Stomach (tissue), 19 donors: ENCODE measurements at places on chromosomes 5 and 9. TPM values are rescaled to one million over a fixed set of nuclear protein-coding genes. Genes with fewer than 3 reads are reported as not detected.

Gene ABCA1
- 44.5 TPM for total RNA-seq

- DNase-seq = no peak
- H3K4me1 ChIP-seq = no peaks in the 10 kb centered on the region
- H3K27ac ChIP-seq = no peak overlapping the region
- no peaks in the 10 kb centered on the region for H3K27me3 ChIP-seq
Measured at GRCh38 chr9:9893837-9894236, 719.0 kb downstream of the PTPRD start.

DNA sequence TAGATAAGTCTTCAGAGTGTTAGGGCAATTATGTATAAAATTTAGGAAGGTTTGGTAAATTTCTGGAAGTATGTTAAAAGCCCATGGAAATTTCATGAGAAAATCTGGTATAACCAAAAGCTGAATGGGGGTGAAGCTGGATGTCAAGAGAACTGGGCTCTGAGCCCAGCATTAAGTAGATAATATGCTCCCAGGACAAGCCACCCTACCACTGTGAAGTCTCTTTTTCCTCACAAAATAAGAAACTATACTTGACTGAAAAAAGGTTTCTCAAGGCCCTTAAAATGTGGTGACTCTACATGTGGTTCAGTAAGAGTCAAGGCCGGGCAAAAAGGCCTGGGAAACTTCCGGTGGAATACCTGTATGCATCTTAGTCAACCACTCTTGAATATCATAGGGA lies 310.3 kb downstream of the EBF1 start:
- no peaks in the 10 kb centered on the region for H3K4me1 ChIP-seq
- no peaks in the 10 kb centered on the region for H3K27me3 ChIP-seq
- H3K27ac ChIP-seq = no peak overlapping the region
- no peak for DNase-seq
- no peak overlapping the region for H3K4me3 ChIP-seq

- H3K4me3 ChIP-seq = no peak overlapping the region
- no peak for DNase-seq
- H3K36me3 ChIP-seq = no peaks in the 10 kb centered on the region
- no peak overlapping the region for H3K27ac ChIP-seq
- H3K27me3 ChIP-seq = no peaks in the 10 kb centered on the region
Measured at GRCh38 chr9:15542624-15543023, 10.2 kb upstream of the CCDC171 start.

Gene EXOSC2
- 14.0 TPM for total RNA-seq

- peaks cover 34% of the 10 kb centered on the region for H3K36me3 ChIP-seq
- DNase-seq = no peak
- no peak overlapping the region for H3K27ac ChIP-seq
- H3K4me3 ChIP-seq = no peak overlapping the region
- H3K27me3 ChIP-seq = no peaks in the 10 kb centered on the region
Measured at GRCh38 chr5:123350742-123351141, 72.5 kb downstream of the CEP120 start.
